ENCODE measurements at places on chromosomes 3 and 15.

DNA sequence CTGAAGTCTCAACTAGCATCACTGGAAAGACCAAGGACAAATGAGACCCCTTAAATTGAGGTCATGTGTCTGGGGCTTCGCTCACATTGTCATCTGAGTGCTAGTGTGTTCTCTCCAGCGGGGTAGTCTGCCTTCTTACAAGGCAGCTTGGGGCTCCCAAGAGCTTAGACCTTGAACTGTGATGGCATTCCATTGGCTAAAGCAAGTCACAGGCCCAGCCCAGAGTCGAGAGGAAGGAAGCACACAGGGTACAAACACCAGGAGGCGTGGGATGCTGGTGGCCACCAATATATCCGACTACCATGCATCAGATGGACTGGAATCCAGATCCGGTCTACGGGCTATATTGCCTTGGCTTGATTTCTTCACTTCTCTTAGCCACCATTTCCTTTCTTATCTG lies 31.5 kb upstream of the DYNC1LI1 start:
- no peak for DNase-seq

GRCh38 chr3:122967356-122967755 lies 60.2 kb downstream of the SEMA5B start:
- DNase-seq: no peak

GRCh38 chr15:57887825-57888224 lies 177.7 kb downstream of the ALDH1A2 start:
- DNase-seq: no peak

- no peak for DNase-seq
Observed at GRCh38 chr15:51265037-51265555, 73.3 kb downstream of the CYP19A1 start.

GRCh38 chr15:41490355-41490754 lies 3.3 kb upstream of the ITPKA start:
- no peak for DNase-seq

DNA sequence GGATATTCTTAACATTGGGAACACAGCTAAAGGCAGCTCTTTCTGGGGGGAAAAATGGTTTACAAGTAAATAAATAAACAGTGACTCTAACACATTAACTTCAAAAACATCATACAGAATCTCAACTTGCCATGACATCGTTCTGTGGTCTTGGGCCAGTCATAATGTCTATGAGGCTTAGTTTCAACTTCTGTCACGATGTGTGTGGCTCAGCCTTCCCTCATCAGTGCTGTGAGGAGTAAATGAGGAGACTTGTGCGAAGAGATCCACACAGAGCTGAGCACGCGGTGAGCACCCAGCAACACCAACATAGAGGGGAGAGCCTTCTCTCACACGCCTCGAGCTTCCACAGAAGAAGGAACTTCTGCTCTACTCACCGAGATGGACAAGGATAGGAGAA lies 49.0 kb downstream of the DZIP1L start:
- no peak for DNase-seq

GRCh38 chr3:51354731-51355615 lies 30.1 kb upstream of the MANF start:
- no peak for DNase-seq

GRCh38 chr15:60534546-60534945 lies 55.6 kb upstream of the ICE2 start:
- no peak for DNase-seq

GRCh38 chr15:77094397-77095030 lies 23.6 kb upstream of the TSPAN3 start:
- DNase-seq: no peak

GRCh38 chr15:33080006-33080405 lies 114.5 kb downstream of the FMN1 start:
- DNase-seq: no peak

- peak; percentile 73 for DNase-seq
Observed at GRCh38 chr3:141561426-141562034, 74.7 kb downstream of the RASA2 start.

GRCh38 chr3:3178498-3179328 lies 778 bp downstream of the CRBN start:
- DNase-seq: no peak

GRCh38 chr3:31744913-31745312 lies 212.2 kb downstream of the STT3B start:
- peak; percentile 16 for DNase-seq

- DNase-seq: no peak
Observed at GRCh38 chr3:38576526-38577370, 72.7 kb downstream of the SCN5A start.

GRCh38 chr15:36579792-36580431 lies 486 bp downstream of the CDIN1 start:
- no peak for DNase-seq

- peak; percentile 45 for DNase-seq
Observed at GRCh38 chr3:14847613-14848541, 29.1 kb downstream of the FGD5 start.

DNA sequence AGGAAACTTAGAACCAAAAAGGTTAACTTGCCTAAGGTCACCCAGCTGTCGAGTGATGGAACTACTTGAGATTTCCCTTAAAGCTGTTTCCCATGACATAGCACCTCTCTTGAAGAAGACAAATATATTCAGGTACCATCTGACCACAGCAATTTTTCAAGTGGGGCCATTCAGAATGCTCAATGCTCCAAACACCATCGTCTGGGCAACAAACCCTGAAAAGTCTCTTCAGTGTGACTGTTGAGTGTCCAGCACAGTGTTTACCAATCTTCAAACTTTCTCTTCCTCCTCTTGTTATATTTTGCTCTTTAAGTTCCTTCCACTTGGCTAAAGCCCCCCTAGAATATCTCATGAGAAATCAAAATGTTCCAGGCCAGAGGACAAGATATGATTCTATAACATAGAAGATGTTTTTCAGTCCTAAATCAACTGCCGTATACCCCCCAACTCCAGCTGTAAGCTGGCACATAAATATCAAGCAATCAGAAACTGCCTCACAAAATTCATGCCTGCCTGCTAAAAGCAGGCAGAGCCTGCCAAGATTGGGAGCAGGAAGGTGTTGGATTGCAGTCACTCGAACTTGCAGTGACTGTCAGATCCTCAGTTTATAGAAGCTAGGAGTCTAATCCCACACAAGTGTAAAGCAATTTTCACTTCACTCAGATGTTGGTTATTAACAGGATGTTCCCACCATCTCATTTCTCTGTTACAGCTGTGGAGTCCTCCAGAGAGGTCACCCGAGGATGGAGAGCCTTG lies 230.5 kb upstream of the MRPL3 start:
- no peak for DNase-seq

- DNase-seq: no peak
Observed at GRCh38 chr15:74893627-74894026, 3.8 kb downstream of the MPI start.

DNA sequence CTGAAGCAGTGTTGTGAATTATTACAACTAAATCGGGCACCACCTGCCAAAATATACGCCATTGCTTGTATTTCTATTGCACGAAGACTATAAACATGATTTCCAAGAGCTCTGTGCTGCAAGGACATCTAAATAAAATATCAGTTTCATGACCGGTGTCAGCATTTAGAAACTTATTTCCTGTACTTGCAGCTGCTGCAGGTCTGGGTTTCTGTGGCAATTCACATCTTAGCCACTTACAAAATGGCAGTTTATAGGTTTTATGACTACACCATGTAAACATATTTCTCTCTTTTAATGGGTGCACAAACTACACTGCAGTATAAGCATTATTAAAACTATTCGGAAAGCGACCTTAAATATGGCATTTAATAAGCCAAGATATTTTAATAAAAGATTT lies 359.4 kb downstream of the VPS13C start:
- DNase-seq: no peak

DNA sequence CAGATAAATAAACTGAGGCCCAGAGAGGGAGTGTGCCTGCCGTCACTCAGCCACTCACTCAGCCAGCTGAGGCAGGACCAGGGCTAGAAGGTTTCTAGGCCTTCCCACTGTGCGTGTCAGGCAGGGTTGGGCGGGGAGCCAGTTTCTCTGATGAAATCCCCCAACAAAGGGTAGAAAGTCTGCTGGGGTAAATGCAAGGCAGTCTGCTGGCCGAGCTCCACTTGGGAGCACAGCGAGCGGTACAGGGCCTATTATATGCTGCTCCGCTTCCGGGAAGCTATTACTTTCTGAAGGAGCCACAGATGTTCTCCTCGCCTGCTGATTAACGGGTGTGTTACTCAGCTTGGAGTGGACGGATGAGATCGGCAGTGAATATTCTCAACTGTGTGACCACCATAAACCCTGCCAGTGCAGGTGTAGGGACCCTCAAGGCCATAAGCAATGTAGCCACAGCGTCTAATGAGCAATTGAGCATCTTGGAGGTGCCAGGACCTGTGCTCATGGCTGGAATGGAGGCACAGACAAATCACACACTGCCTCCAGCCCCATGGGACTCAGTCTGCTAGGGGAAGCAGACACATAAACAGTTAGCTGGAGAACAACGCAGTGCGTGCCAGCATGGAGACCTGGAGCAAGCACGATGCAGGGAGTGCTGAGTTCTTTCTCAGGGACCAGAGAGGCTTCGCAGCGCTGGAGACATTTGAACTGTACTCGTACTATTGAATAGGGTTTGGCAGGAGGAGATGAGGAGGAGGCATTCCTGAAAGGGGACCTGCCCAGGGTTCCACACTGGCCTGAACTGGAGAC lies 42.1 kb downstream of the CORO2B start:
- no peak for DNase-seq

- DNase-seq: no peak
Observed at GRCh38 chr3:139755551-139755950, 77.8 kb upstream of the NMNAT3 start.

- no peak for DNase-seq
Observed at GRCh38 chr3:77326586-77326985, 286.7 kb downstream of the ROBO2 start.

DNA sequence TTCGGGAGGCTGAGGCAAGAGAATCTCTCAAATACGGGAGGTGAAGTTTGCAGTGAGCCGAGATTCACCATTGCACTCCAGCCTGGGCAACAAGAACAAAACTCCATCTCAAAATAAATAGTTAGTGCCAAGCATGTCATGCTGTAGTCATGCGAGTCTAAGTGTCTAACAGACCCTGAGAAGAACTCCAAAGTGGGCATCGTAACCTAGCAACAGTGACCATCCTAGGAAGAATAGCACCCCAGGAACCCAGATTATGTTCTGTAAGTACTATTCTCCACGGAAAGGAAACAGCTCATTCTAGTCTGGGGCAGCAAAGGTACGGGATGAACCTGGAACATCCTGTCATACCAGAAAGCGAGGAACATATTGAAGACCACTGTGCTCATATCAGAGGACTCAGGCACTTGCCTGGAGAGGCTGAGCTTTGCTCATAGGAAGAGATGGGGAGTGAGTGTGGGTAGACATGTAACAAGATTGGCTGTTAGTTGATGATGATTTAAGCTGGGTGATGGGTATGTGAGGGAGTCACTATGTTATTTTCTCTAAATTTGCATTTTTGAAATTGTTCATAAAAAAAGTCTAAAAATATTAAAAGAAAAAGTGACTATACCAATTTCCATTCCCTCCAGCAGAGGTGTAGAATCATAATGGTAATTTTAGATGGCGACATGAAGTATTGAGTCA lies 31.7 kb downstream of the BCL2L10 start:
- DNase-seq: no peak

GRCh38 chr3:33577173-33577572 lies 137.0 kb upstream of the UBP1 start:
- no peak for DNase-seq

DNA sequence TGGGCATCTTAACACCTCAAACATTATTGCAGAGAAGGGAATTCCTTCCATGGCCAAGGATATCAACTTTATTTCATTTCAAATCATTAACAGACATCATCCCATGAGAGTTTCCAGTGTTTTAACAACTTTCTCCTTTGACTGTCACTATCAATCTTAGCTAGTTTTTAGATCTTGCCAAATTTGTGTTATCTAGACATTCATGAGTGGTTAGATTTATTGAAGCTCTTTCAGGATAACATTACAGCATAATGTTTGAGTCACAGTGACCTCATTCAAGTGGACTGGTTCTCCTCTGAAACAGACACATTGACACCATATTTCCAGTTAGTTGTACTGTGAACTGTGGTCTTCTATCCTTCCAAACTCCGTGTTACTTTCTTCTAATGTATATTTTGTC lies 8.6 kb upstream of the TNFAIP8L3 start:
- DNase-seq: no peak

- peak; percentile 5 for DNase-seq
Observed at GRCh38 chr15:81569286-81570080, 195.5 kb upstream of the TMC3 start.

GRCh38 chr15:77974416-77975331 lies 102.8 kb downstream of the TBC1D2B start:
- no peak for DNase-seq

DNA sequence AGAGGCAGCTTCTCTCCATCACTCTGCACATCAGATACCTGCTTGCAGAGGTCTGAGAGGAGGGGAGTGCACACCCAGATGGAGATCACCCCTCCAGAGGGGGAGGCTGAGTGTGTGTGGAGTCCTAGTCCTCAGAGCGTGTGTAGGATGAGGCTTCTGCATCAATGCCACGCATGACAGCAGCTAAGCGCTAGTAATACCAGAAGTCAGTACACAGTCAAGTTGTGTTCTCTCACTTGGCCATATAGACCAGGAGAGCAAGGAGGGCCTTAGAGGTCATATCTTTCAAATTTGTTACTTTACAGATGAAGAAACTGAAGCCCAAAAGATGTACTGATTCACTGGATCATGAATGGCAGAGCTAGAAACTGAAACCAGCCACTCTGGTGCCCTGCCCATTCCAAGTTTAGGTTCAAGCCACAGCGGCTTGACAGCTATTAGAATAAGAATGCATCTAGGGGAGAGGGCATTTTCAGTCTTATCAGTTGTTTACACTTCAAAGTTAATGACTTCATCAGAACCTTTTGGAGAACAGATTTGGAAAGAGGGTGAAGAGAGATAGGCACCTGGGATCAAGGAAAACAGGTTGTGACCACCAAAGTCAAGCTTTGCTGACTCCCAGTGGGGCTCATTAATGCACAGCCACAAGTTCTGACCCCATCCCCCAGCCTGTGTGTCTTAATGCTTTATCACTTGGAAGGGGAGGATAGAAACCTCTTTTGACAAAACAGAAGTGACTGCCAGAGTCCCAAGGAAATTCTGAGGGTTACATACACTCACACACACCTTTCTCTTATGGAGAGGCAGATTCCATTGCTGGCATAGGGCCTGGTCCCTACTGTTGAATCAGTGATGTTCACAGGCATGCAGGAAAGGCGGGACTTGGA lies 310.3 kb downstream of the CHST2 start:
- DNase-seq: no peak

GRCh38 chr3:107847791-107848190 lies 243.0 kb downstream of the CD47 start:
- DNase-seq: no peak

GRCh38 chr3:132294906-132295305 lies 22.3 kb upstream of the ACP3 start:
- no peak for DNase-seq

- no peak for DNase-seq
Observed at GRCh38 chr15:70558406-70559264, 204.7 kb downstream of the UACA start.

GRCh38 chr15:69897061-69897460 lies 200.7 kb downstream of the TLE3 start:
- no peak for DNase-seq

- DNase-seq: no peak
Observed at GRCh38 chr15:99651023-99651807, 82.0 kb downstream of the LYSMD4 start.

GRCh38 chr3:177345049-177345972 lies 148.0 kb upstream of the TBL1XR1 start:
- DNase-seq: no peak

GRCh38 chr3:67781218-67781617 lies 126.8 kb upstream of the SUCLG2 start:
- no peak for DNase-seq
